ENCODE measurements at places on chromosomes 2 and 18.

GRCh38 chr2:120469426-120469825 lies 123.5 kb downstream of the INHBB start:
- DNase-seq, result no peak

GRCh38 chr2:120845277-120845676 lies 109.6 kb downstream of the GLI2 start:
- no peak for DNase-seq

- no peak for DNase-seq
Observed at GRCh38 chr2:231549446-231550239, 19.4 kb upstream of the NMUR1 start.

DNA sequence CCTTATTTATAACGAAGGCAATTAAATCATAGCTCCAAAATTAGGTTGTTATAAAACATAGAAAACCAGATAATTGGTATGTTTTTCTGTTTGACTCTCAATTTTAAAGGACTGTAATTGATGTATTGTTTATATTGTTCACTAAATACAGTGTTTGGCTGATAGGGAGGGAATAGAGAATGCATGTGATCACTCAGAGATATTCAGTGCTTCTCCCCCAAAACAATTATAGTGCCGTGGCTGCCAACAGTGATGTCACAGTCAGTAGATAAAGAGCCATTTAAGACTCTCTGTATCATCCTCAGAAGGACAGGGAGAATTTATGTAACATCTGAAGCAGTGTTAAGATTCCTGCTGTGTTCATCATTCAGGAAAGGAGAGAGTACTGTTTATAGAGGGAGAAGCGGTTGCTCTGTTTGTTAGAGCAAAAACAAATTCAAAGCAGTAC lies 69.6 kb downstream of the PHLPP1 start:
- DNase-seq, result no peak

DNA sequence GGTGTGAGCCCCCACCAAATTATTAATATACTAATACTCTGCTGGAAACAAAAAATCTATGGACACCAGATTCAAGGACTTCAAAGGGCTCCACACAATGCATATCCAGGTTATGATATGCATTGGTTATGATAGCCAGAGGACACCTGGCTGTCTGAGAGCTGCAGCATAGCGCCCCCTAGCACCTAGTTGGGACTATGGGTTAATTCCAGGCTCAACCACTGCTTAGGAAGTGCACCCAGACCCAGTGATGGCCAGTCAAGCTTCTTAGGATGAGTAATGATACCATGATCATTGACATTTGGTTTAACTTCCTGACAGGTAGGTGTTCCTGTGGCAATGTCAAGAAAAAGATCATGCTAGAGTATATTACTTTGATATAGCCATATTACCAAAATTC lies 3.8 kb upstream of the FRZB start:
- no peak for DNase-seq

GRCh38 chr2:223508372-223508771 lies 93.8 kb downstream of the SCG2 start:
- DNase-seq, result no peak
